ENCODE measurements at places on chromosomes 5 and 9.
A peak's percentile ranks its signal among the peaks of the same experiment; 100 is the strongest.

DNA sequence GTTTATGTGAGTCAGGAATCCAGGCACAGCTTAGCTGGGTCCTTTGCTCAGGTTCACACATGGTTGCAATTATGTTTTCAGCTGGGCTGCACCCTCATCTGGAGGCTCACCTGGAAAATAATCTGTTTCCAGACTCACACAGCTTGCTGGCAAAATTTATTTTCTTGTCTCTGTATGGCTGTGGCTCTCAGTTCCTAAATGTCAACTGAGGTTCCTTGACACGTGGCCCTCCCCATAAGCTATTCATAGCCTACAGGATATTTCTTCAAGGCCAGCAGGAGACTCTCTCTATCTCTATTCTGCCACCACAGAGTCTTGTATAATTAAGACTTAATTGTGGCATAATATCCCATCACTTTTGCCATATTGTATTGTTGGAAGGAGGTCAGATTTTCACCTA lies 732.0 kb downstream of the CDH18 start:
- DNase-seq: no peak

- peak; percentile 71 for DNase-seq
Observed at GRCh38 chr5:14492331-14492964, 89.1 kb upstream of the OTULINL start.

- no peak for DNase-seq
Observed at GRCh38 chr5:133242221-133242835, 190.5 kb downstream of the HSPA4 start.

DNA sequence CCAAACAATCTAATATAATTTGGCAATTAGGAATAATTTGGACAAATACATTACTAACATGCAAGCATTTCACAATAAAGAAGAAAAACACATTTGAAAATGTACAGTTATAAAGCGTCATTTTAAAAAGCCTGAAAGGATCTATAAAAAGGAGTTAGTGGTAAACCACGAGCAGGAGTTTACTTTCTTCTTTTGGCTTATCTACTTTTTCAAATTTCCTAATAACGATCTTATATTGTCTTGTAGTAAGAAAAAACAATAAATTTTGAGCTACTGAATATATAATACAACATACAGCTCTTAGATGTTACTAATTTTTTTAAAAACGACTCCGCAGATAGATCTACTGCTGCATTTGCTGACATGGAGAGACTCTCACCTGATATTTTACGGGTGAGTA lies 79.9 kb downstream of the SMIM23 start:
- DNase-seq: no peak

DNA sequence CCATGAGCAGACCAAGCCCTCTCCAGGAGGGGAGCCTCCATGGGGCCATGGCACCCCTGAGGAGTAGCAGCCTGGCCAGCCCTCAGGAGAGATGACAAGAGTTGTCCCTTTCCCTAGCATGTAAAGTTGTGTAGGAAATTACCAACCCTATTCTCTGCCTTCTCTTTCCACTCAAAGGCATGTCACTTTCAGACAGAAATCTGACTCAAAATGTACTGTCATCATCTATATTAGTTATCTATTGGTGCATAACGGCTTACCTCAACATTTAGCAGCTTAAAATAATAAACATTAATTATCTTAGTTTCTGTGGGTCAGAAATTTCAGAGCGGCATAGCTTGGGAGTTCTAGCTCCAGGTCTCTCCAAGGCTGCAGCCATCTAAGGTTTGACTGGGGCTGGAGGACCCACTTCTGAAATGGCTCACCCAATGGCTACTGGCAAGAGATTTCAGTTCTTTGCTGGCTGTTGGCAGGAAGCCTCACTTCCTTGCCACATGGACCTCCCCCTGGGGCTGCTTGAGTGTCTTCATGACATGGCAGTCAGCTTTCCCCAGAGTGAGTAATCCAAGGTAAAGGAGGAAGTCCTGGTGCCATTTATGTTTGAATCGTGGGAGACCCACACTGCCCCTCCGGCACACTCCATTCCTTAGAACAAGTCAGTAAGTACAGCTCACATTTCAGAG lies 632.3 kb downstream of the CCDC171 start:
- no peak for DNase-seq

GRCh38 chr9:134968823-134969090 lies 51.0 kb upstream of the FCN1 start:
- no peak for DNase-seq

- no peak for DNase-seq
Observed at GRCh38 chr5:15899481-15899880, 280.1 kb downstream of the MARCHF11 start.

DNA sequence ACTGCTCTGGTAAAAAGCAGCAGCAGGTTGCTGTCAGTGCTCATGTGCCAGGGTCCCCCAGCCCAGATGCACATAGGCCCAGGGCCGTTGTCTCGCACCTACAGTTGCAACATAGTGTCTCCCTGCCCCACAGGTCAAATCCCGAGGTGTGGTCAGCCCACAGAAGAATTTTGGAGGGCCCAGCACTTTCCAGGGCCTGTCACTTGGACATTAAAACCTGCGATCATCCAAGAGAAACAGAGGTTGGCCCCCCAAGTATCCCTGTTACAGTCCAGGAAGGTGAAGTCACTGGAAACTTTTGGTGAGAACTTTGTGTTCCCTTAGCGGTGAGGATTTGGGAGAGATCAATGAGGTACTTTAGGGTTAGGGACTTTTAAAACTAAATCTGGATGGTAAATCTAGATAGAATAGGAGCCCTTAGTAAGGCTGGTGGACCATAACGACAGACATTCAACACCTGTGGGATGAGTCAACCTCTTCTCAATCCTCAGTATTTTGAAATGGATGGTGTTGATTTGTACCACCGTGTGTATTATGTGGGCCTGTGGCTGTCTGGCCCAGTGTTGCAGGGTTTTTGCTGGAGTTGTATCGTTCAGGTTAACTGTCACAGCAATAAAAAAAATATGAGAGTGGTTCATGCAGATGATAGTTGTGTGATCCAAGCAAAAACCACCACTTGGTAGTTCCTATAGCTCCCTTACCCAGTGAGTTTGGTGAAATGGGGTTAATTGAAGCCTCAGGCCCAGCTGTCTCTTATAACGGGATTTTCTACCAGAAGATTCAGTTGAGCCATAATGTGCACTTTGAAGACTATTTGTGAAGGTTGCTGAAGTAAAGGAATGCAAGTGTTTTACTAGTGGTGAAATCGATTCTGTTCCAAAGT lies 19.2 kb downstream of the OR2S2 start:
- no peak for DNase-seq

GRCh38 chr5:38463634-38464521 lies 92.6 kb downstream of the LIFR start:
- DNase-seq: no peak

DNA sequence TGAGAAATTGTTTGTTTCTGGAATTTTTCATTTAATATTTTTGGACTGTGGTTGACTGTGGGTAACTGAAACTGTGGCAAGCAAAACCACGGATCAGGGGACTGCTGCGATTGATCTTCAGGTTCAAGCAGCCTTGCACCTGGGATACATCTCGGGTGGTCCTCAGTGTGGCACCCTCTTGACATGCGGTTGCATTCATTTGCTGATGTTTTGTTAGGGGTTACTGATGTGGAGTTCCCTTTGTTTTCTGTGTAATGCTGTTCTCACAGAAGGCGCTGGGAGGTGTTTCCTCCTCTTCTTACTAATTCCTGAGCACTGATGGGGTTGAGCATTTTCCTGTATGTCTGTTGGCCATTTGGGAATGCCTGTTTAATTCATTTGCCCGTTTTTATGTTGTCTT lies 60.4 kb downstream of the EHMT1 start:
- DNase-seq: no peak

GRCh38 chr9:93307468-93308157 lies 123.7 kb downstream of the WNK2 start:
- DNase-seq: no peak

GRCh38 chr5:135235551-135236227 lies 163.3 kb downstream of the MACROH2A1 start:
- DNase-seq: no peak

DNA sequence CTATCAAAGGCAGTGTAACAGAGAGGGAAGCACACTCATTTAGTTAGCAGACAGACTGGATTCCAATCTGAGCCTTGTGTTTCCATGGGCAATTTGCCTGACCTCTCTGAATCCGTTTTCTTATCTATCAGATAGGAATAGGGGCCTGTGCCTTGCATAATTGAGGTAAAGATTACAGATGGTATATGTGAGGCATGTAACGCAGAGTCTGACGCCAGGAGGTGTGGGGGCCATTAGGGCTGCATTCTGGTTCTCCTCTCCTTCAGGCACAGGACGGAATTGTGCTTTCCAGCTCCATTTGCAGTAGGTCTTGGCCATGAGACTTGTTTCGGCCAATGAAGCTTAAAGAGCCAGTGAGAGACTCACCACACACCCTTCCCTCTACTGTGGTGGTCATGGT lies 97.6 kb downstream of the FRMD3 start:
- no peak for DNase-seq

GRCh38 chr9:113603048-113603375 lies 139.5 kb downstream of the RGS3 start:
- DNase-seq: no peak

GRCh38 chr9:125461636-125462190 lies 200.1 kb downstream of the GAPVD1 start:
- DNase-seq: no peak

GRCh38 chr5:34053133-34053532 lies 10.1 kb upstream of the C1QTNF3 start:
- DNase-seq: no peak

DNA sequence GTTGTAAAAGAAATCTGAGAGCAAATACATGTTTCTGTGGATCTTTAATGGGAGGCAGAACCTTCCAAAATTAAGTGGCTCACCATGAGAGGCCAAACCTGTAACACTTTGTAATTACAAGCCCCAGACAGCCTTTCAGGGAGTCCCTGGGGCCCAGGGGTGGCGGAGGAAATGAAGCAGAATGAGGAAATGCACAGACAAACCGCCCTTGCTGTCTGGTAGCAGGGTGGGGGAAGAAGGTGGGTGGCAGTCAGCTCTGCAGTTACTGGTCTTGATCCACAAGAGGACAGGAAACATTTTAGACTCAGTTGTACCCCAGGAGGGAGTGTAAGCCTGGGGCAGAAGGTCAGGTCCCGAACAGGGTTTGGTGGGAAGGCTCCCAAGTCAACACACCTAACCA lies 6.5 kb downstream of the ARL14EPL start:
- peak; percentile 25 for DNase-seq

- peak; percentile 74 for DNase-seq
Observed at GRCh38 chr9:128124873-128125579, 2.5 kb downstream of the PTGES2 start.

GRCh38 chr5:74889523-74890105 lies 23.4 kb upstream of the FAM169A start:
- DNase-seq: peak; percentile 40

GRCh38 chr5:33848554-33848953 lies 43.2 kb downstream of the ADAMTS12 start:
- DNase-seq: no peak

GRCh38 chr5:136676685-136677084 lies 311.3 kb upstream of the TRPC7 start:
- DNase-seq: no peak

GRCh38 chr5:44051591-44051990 lies 337.6 kb downstream of the FGF10 start:
- DNase-seq: no peak

GRCh38 chr9:70020991-70021571 lies 22.6 kb upstream of the MAMDC2 start:
- DNase-seq: no peak

DNA sequence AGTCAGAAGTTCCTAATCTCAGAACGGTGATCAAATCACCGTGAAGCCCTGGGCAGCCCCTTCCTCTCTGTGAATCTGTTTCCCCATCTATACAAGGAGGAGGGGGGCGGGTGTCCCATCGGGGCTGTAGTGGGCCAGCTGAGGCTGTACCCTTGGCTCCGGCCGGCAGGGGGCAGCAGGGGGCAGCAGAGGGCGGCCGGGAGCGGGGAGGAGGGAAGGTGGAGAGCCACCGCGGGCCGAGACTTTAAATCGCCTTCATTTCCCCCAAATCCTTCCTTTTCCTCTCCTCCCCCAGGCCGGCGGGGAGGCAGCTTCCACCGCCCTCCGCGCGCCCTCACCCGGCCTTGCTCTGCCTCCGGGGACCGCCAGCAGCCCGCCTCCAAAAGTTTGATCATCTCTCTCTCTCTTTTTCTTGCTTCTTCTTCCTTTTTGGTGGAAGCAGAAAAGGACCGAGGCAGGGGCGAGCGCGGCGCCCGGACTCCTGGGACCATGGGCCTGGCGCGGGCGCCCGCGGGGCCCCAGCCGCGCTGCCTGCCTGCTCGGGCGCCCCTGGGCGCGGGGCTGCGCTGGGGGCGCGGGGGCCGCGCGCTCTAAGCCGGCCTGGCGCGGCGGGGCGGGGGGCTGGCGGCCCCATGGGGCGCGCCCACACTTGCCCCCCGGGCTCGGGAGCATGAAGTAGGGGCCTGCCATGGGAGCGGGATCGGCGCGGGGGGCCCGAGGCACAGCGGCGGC lies at the start of gene COL27A1:
Gene COL27A1, plus strand, starts transcription at position 275 of the 732 bp plus-strand sequence. Its CDS starts 414 bp downstream, at position 689.
- peak; percentile 86 for DNase-seq

GRCh38 chr5:121962347-121962670 lies 534 bp downstream of the SRFBP1 start:
- DNase-seq: no peak

DNA sequence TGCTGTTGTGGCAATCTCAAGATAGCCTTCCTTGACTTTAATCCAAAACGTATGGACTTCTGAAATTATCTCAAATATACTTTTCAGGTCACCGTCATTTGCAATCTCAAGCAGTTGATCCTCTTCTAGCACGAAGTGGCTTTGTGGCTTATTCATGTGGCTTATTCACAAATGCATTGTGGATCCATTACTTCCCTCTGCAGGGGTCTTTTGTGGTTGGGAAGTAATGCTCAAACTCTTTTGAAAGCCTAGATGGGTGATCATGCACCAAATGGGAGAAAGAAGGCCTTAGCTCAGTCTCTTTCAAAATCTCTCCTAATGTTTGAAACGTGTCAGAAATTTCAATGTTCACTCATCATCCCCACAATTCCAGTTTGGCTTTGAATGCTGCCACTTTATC lies 597.2 kb upstream of the CDH10 start:
- DNase-seq: no peak

GRCh38 chr9:127557998-127558546 lies 54.0 kb upstream of the STXBP1 start:
- DNase-seq: no peak

DNA sequence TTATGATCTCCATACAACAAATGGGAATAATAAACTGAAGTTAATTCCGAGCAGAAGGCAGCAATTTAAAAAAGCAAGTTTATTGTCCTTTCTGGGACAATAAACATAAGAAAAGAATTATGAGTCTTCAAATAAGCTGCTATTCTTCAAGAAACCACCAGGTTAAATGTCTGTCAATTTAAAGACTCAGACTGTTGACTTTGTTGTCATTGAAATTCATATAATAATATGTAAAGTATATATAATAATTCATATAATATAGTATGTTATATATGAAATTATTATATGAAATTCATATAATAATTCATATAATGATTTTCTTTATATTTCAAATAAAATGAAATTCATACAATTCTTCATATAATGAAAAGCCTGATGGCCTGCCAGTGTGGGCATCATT lies 497.5 kb upstream of the RGMB start:
- DNase-seq: no peak
